ENCODE measurements at places on chromosomes 1 and 21. TPM values are rescaled to one million over a fixed set of nuclear protein-coding genes. Genes with fewer than 3 reads are reported as not detected.

GRCh38 chr1:3420218-3420951, 34.1 kb upstream of the ARHGEF16 start:
- no peaks in the 10 kb centered on the region for H3K27me3 ChIP-seq
- H3K4me3 ChIP-seq: no peak overlapping the region
- H3K36me3 ChIP-seq: no peaks in the 10 kb centered on the region
- H3K27ac ChIP-seq: no peak overlapping the region

GRCh38 chr1:89681045-89681729, 48.3 kb downstream of the LRRC8C start:
- DNase-seq: no peak
- H3K36me3 ChIP-seq: no peaks in the 10 kb centered on the region
- no peak overlapping the region for H3K4me3 ChIP-seq
- no peaks in the 10 kb centered on the region for H3K4me1 ChIP-seq

GRCh38 chr1:204726478-204726877, 40.9 kb upstream of the LRRN2 start:
- H3K4me1 ChIP-seq: no peaks in the 10 kb centered on the region
- H3K36me3 ChIP-seq: no peaks in the 10 kb centered on the region
- H3K4me3 ChIP-seq: no peak overlapping the region
- no peak overlapping the region for H3K27ac ChIP-seq
- no peaks in the 10 kb centered on the region for H3K27me3 ChIP-seq
- no peak for DNase-seq

- H3K27ac ChIP-seq: no peak overlapping the region
- peaks cover 18% of the 10 kb centered on the region for H3K4me1 ChIP-seq
- no peak overlapping the region for H3K4me3 ChIP-seq
- no peaks in the 10 kb centered on the region for H3K36me3 ChIP-seq
- DNase-seq: no peak
Observed at GRCh38 chr1:16276302-16277030, 39.5 kb upstream of the CPLANE2 start.

DNA sequence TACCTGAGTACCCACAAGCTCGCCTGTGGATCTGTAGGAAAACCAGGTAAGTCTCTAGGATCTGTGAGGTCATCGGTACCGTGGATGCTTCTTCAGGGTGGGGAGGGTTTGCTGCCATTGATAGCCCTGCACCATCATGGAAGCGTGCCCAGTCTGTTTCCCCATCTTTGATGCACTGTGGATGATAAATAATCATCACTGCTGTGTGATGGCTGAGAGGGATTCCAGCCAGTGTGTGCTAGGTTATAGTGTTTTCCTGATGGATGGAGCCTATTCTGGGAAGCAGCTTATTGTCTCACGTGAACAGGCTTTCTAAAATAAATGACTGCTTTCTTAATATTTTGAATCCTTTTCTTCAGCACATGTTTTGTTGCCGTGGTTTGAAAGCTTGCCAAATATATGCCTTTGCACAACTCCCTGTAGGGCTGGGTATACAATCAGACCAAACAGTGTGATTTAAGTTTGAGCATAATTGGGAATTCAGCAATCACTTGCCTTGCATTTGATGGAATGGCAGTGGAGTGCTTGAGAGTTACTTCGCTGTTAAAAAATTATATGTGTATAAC, 113.8 kb downstream of the CAMTA1 start:
- no peak for DNase-seq
- no peak overlapping the region for H3K27ac ChIP-seq
- no peaks in the 10 kb centered on the region for H3K36me3 ChIP-seq
- no peaks in the 10 kb centered on the region for H3K27me3 ChIP-seq
- H3K4me1 ChIP-seq: no peaks in the 10 kb centered on the region

DNA sequence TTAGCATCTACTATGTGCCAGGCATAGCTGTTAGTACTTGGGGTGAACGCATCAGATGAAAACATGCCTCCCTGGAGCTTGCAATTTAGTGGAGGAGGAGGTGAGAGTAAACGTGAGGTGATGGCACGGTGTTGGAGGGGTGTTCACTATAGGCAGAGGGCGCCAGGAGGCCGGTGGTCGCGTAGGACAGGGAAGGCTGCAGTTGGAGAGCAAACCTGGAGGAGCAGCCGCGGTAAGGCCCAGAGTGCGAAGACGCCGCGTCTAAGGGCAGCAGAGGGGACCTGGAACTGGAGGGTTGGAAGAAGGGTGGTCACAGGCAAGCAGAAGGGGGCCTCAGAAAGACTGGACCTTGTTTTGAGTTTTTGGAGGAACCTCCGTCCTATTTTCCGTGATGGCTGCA, 30.2 kb upstream of the TRIM17 start:
- peaks cover 59% of the 10 kb centered on the region for H3K27me3 ChIP-seq
- H3K36me3 ChIP-seq: no peaks in the 10 kb centered on the region
- no peak overlapping the region for H3K4me3 ChIP-seq
- no peak for DNase-seq
- no peak overlapping the region for H3K27ac ChIP-seq

DNA sequence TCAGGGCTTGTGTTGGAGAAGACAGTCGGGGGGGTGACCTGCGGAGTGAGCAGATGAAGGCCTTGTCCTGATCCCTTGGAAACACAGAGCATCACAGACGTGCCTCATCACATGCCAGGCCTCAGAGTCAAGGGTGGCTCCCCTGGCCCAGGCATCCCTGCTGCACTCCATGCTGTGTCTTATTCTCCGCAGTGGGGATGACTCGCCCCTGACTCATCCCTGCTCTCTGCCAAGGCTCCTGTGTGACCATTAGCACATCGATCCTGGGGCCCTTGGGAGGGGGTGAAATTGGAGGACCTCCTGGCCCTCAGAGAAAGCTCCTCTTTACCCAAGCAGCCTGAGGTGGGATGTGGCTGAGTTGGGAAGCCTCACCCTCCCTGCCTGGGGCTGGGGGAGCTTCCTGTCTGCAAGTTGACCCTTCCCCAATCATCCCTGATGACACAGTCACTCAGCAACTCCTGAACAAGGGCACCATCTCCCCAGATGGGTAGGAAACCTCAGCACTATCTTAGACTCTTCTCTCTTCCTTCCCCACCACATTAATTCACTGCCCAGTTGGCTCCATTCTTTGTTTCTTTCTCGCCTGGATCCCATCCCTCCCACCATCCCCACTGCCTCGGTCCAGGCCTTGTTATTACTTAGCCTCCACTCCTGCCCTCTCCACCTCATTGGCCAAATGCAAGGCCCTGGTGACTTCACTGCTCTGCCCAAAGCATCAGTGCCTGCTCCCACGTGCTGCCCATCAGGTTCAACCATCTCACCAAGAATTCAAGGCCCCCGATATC, 74.6 kb downstream of the CAMK2N1 start:
- H3K27me3 ChIP-seq: no peaks in the 10 kb centered on the region
- DNase-seq: no peak
- no peaks in the 10 kb centered on the region for H3K4me1 ChIP-seq

DNA sequence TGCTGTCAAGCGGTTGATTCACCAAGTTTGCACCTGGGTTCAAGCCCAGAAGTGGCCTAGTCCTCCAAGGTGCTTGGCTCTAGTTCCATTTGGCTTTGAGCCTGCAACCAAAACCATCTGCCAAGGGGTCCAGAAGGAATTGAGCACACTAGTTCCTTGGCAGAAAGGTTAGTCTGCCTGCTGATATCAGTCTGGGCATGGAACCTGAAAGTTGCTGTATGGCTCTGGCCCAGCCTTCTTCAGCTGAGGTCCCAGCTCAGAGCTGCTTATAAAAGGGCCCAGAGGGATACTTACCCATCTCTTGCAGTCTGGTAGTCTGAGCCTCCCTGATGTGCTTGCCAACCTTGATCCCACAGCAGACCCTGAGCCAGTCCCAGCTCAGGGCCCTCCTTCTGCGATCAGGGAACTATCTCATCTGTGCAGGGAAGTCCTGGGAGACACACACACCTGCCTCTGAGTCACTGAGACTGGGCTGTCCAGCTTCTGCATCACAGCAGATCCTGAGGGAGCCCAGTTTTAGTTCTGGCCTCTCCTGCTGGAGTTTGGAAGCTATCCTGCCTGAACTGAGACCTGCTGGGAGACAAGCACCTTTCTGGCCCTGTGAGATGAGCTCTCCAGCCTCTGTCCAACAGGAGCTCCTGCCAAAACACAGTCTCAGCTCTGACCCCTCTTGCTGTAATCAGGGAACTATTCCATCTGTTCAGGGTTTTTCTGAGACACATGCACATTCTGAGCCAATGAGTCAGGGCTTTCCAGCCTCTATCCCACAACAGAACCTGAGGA, 75.8 kb downstream of the CTH start:
- no peaks in the 10 kb centered on the region for H3K36me3 ChIP-seq
- H3K27ac ChIP-seq: no peak overlapping the region
- no peaks in the 10 kb centered on the region for H3K27me3 ChIP-seq
- H3K4me3 ChIP-seq: no peak overlapping the region
- peak; percentile 21 for DNase-seq

DNA sequence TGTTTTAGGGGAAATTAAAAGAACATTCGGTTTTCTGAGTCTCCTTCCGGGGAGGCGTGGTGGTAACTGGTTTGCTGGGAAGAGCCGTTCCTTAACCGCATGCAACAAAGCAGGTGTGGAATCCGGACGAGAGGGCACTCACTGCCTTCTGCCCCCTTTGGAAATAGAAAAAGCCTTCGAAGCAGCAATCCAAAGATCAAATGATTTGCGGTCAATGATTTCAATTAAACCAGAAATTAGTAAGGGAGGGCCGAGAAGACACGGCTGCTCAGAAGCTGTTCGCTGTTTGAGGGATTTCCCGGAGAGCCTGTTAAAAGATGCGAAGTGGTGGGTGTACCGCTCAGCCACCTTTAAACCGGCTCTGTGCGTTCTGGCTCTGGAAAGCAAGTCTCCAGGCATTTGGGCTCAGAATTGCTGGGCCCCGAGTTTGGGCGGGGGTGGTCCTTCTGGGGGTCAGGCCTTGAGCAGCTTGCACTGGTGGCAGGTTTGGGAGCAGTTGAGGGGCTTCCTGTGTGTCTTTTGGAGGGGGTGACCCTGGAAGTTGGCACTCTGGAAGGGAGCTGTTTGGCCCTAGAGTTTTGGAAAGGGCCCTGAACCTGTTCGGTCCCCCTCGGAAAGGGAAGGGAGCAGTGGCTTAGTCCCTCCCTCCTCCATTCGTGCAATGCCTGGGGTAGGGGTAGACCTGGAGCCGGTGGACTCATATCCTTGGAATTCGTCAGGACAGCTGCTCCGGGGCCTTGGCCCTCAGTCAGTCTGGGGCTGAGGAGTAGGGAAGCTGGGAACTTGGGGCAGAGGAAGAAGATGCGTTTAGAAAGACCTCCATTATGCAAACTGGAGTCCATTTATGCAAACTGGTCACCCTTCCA, 3.1 kb downstream of the SIM2 start:
- H3K36me3 ChIP-seq: no peaks in the 10 kb centered on the region
- no peak overlapping the region for H3K27ac ChIP-seq
- H3K4me1 ChIP-seq: peaks cover 50% of the 10 kb centered on the region
- peaks cover 3% of the 10 kb centered on the region for H3K27me3 ChIP-seq
- no peak for DNase-seq

DNA sequence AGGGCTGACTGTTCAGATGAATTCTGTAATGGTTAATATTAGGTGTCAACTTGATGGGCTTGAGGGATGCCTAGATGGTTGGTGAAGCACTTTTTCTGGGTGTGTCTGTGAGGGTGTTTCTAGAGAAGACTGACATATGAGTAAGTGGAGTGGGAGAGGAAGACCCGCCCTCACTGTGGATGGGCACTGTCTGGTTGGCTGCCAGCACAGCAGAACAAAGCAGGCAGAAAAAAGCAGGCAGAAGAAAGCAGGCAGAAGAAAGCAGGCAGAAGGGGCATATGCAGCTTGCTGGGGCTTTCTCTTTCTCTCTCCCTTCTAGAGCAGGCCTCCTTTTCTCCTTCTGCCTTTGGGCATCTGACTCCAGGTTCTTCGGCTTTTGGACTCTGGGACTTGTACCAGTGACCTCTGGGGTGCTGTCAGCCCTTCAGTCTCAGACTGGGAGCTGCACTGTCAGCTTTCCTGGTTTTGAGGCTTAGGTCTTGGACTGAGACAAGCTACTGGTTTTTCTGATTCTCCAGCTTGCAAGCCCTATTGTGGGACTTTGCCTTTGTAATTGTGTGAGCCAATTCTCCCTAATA, 42.9 kb upstream of the CD2 start:
- no peak overlapping the region for H3K4me3 ChIP-seq
- H3K27me3 ChIP-seq: peaks cover 2% of the 10 kb centered on the region
- H3K36me3 ChIP-seq: no peaks in the 10 kb centered on the region
- DNase-seq: no peak
- H3K27ac ChIP-seq: no peak overlapping the region
- no peaks in the 10 kb centered on the region for H3K4me1 ChIP-seq

ARTN gene
- polyA plus RNA-seq: 0.44 TPM

CHAF1B gene
- polyA plus RNA-seq: 10.4 TPM

TTLL7 gene
- 4.2 TPM for polyA plus RNA-seq

OLFML3 gene
- polyA plus RNA-seq: 6.4 TPM

KCNC4 gene
- 9.2 TPM for polyA plus RNA-seq

FCER1G gene
- 23.5 TPM for polyA plus RNA-seq
